NCI-H1092 treated with DMSO at 0.1 percent for 48 hours (cell line): ENCODE measurements at places on chromosomes 11 and 22.

GRCh38 chr11:60118338-60118737 is 29.9 kb downstream of the MS4A2 start:
- no peak for DNase-seq

- no peak for DNase-seq
Measured at GRCh38 chr22:45290410-45290936, 5.7 kb downstream of the UPK3A start.

DNA sequence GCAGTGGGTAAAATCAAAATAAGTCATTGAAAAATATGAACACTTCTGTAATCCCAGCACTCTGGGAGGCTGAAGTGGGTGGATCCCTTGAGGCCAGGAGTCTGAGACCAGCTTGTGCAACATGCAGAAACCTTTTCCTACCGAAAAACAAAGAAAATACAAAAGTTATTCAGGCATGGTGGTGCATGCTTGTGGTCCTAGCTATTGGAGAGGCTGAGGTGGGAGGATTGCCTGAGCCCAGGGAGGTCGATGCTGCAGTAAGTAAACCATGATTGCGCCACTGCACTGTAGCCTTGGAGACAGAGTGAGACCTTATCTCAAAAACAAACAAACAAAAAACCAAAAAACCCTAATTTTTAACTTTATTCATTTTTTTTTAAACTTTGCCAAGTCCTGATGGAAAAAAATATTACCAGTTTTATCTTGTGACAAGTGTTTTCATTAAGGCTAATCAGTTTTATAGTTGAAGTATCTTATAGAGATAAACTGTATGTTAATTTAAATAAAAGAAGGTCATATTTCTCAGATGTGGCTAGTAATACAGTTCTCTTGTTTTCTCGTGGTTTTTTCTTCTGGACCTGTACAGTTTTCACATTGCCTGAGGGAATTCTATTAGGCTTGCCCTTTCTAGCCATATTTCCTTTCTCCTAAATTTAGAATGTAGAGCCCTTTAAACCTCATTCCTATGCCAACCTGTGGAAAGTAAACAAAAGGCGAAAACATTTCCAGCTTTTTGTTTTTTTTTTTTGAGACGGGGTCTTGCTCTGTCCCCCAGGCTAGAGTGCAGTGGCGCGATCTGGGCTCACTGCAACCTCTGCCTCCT is 9.4 kb downstream of the HIPK3 start:
- no peak for DNase-seq

DNA sequence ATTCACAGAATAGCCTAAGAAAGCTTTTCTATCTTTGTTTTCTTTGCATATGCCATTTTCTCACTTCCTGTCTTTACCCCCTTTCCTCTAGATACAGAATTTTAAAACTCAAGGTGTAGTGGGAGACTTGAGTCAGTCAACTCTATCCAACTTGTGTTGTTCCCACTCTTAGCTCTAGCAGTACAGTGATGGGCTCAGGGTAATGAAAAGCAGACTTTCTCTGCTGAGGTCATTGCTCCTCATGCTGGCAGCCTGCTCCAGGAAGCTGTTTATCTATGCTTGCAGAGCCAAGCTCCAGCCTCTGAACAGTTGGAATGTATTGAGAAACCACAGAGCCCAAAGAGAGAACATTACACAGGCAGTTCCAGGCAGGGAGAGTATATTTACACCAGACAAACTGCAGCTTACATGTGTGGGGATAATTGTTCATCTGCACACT is 68.1 kb downstream of the CSTPP1 start:
- peak; percentile 51 for DNase-seq

DNA sequence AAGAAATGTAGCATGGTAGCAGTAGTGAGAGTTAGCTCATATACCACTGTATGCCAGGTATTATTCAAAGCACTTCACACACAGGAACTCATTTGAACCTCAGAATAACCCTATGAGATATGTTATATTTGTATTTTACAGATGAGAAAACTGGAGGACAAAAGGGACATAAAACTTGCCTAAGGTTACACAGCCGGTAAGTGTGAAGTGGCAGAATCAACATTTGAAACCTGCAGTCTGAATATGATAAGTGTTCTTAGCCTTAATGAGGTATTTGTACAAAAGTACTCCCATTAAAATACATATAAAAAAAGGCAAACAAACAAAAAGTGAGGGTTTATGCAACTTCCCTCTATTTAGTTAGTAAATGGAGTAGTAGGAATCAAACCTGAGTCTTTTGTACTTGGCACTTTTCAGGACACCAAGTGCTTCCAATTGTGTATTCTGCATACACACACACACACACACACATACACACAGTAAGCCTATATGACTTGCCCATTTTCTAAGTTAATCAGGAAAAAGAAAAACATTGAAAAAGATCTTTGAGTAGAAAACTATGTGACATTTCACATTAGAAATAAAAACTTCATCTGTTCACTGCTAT is 223.9 kb upstream of the FOLH1 start:
- no peak for DNase-seq

DNA sequence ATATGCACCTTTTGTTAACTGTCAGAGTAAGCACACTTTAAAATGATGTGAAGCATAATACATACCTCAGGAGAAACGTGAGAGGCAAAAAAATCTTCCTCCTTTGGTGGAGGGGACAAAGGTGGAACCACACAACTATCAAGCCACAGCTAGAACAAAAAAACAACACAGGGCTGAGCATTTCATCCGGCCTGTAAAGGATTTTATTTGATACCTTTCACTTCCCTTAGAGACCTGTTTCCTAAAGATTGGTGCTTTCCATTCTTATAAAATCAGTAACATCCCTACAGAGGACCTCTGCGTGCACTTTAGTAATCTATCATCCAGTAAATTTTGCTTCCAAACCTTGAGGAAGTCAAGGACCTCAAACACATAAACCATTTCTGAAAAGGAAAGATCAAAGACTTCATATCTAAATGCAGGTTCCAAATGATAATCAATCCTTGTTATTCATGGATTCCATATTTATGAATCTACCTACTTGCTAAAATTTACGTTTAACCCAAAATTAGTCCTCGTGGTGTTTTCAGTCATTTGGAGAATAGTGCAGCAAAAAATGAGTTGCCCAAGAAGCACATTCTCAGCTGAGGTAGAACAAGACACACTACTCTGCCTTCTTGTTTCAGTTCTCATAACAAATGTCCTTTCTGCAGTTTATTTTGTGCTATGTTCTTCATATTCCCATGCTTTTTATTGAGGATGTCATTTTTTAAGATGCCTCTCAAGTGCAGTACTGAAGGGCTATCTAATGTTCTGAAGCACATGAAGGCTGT is 22.7 kb downstream of the ARFGAP3 start:
- DNase-seq = no peak

DNA sequence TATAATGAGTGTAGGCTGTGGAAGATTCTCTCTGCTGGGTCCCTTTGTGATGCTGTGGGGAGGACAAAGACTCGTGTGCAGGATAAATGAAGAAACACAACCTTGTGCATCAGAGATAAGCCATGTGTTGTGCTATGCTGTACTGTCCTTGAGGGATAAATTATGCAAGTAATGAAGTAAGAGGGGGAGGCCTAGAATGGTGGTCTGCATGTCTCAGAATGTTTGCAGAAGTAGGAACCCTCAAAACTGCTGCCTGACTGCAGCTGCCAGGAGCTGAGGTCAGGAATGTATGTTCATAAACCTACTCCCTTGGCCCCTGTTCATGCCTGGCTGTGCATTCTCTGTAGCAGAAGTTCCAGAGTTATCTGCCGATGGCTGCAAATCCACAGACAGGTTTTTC is 4.6 kb upstream of the SMCO4 start:
- DNase-seq = no peak

DNA sequence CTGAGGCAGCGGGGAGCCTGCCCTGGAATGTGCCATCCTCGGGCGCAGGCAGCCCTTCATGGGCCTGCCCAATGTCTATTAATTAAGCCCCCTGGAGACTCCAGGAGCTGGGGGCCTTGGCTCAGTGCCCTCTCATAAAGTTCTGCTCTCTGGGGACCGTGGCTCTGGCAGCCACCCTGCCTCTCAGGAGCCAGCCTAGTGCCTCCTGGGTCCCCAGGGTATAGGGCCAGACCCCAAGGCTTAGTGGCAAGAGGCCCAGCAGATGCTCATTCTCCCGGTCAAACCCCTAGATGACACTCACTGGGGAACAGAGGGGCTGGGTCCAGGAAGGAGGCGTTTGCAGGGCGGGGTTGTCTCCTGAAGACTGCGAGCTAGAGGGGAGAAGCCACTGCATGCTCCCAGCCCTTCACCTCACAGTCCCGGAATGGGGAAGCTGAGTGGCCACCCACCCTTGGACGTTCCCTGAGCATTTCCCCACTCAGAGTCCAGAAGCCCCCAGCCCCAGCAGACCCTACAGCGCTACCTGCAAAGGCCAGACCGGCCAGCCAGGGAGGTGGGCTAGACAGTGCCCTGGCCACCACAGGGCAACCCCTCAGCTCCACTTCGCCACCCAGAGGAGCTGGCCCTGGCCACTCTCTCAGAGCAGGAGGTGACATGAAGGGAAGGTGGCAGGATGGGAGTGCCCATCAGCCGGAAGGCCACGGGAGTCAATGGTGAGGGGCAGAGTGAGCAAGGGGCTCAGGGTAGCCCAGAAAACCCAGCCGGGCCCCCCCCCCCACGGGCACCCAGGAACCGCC is 83.0 kb downstream of the CDKN1C start:
- DNase-seq = peak; percentile 23

DNA sequence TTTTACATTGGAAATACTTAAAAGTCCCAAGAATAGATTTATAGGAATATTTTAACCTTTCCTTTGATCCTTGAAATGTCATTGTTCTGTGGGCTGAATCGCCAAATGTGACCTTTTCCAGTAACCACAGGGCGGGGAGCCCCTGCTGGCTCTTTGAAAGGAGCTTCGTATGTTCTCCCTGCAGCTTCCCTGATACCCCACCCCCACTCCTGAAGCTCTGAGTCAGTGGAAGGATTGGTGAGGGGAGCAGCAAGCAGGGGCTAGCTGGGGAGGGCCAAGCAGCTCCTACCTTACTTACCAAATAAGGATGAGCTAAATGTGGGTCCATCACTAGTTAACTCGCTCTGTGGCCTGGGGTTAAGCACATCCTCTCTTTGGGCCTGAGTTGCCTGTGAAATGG is 87.7 kb downstream of the CHST1 start:
- no peak for DNase-seq

GRCh38 chr11:79449040-79449439 is 8.2 kb upstream of the TENM4 start:
- no peak for DNase-seq

DNA sequence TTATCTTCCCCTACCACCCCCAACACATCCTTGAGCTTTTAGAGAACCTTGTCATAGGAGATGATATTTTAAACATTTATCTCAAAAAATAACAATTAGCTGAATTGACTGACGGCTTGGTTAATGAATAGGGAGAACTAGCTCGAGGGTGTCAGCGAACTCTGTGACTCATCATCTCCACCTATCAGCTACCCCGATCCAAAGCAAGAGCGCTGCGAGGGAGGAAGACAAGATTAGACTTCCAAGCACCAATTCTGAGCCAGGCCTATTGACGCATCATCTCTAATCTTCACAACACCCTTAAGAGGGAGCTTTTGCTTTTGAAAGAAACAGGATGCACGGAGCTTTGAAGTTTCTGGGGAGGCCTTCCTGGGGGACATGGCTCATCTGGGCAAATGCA is 51.0 kb upstream of the GALNT18 start:
- DNase-seq = no peak

- no peak for DNase-seq
Measured at GRCh38 chr11:117874910-117875381, 1.5 kb downstream of the FXYD6 start.

- no peak for DNase-seq
Measured at GRCh38 chr11:99410636-99411035, 389.9 kb downstream of the CNTN5 start.

GRCh38 chr11:59206635-59207034 is 6.1 kb downstream of the MPEG1 start:
- peak; percentile 23 for DNase-seq

DNA sequence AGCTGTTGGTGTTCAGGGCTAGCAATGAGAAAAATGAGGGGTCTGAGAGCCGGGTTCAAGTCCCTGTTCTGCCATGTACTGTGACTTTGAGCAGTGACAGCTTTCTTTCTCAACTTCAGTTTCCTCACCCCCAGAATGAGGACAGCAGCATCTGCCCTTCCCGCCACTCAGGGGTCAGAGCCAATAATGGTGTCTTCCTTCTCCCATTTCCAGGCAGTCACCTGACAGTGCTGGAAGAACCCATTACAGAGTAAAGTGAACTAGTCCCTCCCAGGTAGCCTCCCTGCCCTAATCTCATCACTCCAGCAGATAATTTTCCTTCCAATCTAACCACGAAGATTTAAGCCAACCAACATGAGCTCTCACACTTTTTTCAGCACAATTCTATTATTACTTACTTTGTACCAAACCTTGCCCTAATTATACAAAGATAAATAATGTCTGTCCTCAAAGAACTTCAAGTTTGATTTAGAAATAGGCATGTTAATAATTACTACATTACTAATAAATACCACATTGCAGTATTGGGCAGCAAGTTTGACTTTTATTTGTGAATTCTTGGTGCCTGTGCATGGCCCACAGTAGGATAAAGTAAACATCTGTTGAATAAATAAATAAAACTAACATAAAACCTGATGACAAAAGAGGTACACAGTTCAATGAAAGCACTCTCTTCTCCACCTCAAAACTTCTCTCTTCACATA is 61.0 kb downstream of the SERGEF start:
- DNase-seq = no peak

GRCh38 chr22:23912293-23912903 is 18.2 kb downstream of the MIF start:
- DNase-seq = no peak

DNA sequence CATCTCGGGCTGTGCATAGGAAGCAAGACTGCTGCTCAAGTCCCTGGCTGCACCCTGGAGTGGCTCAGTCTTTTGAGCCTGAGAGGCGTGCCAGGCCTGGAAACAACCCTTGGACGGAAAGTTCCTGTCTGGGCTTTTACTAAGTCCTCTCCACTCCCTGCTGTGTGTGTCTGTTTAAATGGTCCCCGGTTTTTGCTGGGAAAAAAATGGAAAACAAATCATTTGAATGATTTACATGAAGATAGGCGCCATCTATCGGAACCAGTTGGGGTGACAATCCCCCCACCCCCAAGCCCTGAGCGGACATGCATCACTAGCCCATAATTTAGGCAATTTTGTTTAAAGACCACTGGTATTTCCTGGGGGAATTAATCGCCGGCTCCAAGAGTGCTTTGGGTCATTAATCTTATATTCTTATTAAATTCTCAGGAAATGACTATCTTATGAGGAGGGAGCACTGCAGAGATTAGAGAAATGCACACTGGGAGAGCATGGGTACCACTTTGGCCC is 2.7 kb upstream of the GAB2 start:
- DNase-seq = peak; percentile 63

GRCh38 chr22:42116848-42117424 is 13.7 kb downstream of the CYP2D6 start:
- DNase-seq = no peak

GRCh38 chr11:35040221-35040942 is 98.6 kb upstream of the CD44 start:
- no peak for DNase-seq

DNA sequence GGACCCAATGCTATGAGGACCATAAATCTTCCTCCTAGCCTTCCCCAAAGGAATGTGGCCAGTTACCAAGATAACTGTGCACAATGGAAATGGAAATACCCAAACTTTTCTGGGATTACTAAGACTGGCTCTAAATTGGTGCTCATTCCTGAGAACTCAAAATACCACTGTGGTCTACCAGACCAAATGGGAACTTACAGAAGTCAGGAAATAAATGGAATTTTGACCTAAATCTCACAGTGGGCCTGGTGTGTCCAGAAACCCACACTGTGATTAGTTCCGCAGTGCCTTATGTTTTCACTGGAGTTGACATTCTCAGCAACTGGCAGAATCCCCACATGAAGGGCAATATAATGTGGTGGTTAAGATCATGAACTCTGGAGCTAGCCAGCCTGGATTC is 99.4 kb upstream of the ZC3H12C start:
- no peak for DNase-seq

GRCh38 chr11:12684816-12685215 is 10.6 kb downstream of the TEAD1 start:
- DNase-seq = no peak
